ENCODE measurements at places on chromosomes 2 and 18.
A peak's percentile ranks its signal among the peaks of the same experiment; 100 is the strongest.

GRCh38 chr2:168593713-168594112, 137.6 kb downstream of the CERS6 start:
- DNase-seq = no peak

DNA sequence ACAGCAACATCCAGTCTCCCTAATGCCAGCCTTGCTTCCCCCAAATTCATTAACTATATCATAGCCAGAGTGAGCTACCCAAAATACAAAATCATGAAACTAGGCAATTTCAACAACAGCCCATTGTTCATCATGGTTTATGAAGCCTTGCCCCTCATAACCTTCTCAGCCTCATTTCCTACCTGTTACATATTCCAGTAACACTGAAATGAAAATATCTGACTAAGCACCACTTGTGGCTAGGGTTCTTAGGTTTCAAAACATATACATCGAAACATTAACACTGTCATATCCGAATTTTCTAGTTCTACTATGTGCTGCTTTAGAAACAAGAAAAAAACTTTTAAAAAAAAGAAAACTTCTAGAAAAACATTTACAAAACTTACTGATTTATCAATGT, 59.5 kb downstream of the ATAD2B start:
- no peak for DNase-seq

GRCh38 chr18:39497821-39498220, 1932.2 kb upstream of the CELF4 start:
- DNase-seq = no peak

DNA sequence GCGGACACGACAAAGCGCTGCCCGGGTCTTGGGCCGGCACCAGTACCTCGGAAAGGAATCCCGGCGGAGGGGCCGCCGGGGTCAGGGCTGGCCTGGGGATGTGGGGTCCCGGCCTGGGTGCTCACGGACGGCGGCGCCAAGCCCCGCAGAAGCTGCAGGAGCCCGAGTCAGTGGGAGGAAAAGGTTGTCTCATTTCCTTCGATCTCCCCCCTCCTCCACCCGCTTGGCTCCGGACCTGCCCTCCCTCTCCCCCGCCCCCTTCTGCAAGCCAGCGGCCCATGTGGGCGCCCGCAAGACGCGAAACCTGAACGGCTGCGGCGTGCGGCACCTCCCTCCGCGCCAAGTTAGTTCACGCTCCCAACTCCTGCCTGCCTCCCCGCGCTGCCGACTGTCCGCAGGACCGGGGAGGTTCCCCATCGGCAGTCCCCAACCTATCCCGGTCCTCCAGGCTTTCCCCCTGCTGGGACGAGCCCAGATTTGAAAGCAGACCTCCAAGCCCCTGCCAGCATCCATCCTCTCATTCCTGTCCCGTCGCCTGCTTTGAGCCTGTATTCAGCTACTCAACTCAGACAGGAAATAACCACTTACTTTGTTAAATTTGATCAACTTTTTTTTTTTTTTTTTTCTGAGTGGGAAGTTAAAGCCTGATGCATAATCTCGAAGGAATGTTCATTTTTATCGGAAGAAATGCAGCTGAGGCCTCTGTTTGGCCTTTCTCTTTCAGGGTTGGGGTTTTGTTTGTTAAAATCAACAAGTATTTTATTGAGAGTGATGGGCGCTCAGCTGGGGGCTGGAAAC, at the start of gene EVA1A:
Gene EVA1A (minus strand): TSS at position 172 of the 798 bp plus-strand sequence. CDS start 42,799 bp downstream, outside the sequence.
- peak; percentile 34 for DNase-seq

GRCh38 chr2:239903803-239904202, 121.3 kb downstream of the NDUFA10 start:
- no peak for DNase-seq

DNA sequence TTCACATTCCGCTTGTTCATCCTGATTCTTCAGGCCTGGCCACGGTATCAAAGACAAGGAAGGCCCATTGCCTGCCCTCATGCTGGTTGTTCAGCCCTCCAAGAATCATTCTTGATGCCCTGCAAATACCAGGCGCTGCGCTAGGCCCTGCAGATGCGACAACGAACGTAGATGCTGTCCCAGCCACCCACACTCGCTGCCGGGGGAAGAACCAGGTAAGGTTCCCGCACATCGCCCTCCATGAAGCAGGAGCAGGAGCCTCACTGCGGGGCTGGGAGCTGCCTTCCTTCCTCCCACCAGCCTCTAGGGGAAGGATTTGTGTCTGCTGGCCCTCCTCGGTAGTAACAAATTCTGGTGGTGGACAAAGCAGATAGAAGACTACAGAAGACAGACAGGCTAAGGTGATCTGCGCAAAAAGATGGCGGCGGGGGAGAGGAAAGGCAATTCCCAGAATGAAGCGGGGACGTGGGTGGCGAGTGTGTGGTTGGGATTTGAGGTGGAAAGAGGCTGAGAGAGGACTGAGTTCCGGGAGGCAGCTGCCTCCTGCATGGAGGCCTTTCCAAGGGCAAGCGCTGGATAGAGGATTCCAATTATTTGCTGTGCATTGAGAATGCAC, 19.8 kb upstream of the GPR55 start:
- DNase-seq = no peak

DNA sequence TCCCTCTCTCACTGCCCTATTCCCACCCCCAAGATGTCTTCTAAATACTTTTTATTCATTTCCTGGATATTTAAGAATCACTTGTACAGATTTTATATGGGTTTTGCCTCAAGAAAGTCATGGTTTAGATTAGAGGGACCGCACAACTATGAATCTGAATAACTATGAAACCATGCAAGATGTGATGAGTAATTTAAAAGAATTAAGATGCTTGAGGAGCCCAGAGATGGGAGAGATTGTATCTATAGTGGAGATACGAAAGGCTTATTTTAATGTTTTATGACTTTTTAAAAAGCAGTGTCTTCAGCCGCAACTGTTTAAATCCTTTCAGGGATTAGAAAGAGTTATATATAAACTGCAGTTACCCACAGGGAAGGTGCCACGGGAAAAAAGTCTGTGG, 324.1 kb downstream of the LPIN1 start:
- DNase-seq = no peak

GRCh38 chr2:172179045-172179701, 76.5 kb upstream of the DLX2 start:
- no peak for DNase-seq

DNA sequence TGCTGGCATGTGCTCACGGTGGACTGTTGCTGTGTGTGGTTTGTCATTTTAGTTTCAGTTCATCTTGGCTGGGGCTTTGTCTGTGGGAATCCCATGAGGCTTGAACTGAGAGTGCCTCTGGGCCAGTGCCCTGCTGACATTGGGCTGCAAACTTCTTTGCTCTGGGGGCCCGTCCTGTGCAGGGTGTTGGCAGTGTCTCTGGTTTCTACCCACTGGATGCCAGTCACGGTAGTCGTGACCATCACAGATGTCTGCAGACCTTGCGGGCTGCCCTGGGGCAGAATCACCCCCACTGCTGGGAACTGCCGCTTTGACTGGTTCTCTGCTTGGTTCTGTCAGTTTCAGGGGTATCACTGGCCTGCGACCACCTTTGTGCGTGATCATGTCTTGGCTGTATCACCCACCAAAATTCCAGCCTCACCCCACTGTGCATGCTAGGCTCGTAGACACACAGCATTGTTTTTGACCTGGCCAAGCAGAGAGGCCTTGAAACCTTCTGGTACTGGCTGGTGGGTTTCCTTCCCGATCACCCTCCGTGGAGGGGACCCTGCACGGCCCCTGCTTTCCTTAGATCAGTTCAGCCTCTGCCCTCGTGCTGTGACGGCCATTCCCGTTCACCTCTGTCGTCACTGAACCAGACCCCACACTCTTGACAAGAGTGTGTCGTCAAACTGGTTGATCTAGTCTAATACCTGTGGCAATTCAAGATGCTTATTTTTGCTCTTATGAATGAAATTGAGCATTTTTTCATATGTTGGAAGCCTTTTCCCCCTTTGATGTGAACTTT, 57.6 kb downstream of the KCNG2 start:
- DNase-seq = no peak

GRCh38 chr2:6945821-6946220, 28.6 kb downstream of the RNF144A start:
- no peak for DNase-seq

- DNase-seq = no peak
Measured at GRCh38 chr2:230907361-230908091, 17.5 kb downstream of the GPR55 start.

DNA sequence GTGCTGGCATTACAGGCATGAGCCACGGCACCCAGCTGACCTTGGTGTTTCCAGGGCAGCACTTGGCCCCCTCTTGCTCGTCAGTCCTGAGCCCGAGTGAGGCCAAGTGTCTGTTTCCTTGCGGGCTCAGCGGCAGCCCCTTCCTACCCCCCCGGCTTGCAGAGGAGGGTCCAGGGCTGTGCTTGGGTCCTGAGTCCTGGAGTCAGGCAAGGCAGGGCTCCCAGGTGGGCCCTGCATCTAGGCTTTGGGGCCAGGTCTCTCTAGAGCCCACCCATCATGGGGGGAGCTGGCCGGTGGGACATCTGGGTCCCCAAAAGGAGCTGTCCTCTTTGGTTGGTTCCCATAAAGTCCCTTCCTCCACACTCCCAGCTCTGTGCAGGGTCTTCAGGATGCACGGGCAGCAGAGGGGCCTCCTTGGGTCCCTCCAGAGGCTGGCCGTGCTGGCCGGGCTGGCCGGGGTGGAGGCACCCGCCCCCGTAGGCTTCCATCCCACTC, 63.7 kb upstream of the HPCAL1 start:
- DNase-seq = no peak

DNA sequence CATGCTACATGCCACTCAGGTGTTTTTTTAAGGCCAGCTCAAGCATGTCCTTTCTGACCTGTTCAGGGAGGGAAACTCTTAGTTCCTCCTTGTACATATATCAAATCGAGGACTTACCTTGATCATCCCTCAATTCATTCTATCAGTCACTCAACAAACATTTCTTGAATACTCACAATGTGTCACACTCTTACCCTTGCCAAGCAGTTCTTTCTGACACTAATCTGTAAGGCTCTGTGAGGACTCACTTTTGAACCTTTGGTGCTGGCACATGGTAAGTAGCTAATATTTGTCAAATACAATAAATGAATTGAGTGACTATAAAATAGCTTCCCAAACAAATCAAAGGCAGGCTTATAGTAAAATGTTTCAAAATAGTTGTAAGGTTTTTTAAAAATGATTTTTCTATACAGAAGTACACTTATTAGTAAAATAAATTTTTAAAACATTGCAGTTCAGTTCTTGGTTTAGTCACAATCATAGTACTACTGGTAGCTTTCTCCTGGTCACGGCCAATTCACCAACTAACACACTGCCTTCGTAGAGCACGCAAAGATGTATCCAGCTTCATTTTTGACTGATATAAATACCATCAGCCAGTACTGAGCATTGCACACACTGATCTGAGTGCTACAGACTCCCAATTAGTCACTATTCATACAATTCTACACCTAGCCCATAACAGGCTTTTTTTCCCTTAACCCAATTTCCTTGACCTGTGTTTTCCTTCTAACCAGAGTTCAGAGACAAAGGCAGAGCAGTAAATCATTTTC, 50.9 kb downstream of the ZEB2 start:
- DNase-seq = no peak

DNA sequence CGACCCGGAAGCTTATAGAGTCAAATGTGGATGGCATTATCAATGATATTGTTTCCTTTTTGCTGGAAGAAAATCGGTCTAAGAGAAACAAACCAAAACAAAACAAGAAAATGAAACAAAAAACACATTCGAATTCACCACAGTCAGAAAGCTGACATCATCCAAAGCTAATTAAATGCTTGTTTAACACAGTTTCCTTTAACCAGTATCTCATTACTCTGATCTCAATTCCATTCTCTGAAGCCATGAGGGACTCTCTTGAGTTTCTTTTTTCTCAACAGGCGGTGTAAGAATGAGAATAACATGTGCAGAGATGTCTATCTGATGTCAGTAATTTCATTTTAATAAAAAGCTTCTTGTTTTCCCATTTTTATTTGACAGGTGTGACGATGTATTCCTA, 1448.3 kb upstream of the DDX18 start:
- no peak for DNase-seq

- DNase-seq = no peak
Measured at GRCh38 chr2:150122871-150123613, 364.4 kb downstream of the RND3 start.

DNA sequence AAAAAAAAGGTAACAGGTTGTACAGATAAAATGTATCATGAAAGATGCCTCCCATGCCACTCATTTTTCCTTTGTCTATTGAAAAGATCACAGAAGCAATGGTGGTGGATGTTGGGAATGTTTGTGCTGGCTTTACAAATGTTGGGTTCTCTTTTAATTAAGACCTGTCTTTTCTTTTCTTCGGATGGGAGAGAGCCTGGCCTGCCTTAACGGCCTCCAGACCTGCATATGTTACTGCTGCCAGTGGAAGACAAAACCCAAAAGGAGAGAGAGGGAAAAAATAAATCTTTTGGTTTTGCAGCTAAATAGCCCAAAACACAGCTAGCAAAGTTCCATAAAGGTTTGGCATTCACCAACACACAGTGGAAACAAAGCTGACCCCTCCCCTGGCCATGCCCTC, 50.5 kb upstream of the FZD7 start:
- no peak for DNase-seq

DNA sequence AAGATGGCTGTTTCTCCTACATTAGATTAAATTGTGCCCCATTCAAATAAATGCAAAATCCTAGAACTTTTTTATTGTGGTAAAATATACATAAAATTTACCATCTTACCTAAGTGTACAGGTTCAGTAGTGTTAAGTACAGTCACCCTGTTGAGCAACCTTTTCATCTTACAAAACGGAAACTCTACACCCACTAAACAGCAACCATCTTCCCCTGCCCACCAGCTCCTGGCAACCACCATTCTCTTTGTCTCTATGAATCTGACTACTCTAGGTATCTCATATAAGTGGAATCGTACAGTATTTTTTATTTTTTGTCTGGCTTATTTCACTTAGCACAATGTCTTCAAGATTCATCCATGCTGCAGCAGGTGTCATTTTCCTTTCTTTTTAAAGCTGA, 53.0 kb downstream of the ASXL2 start:
- DNase-seq = no peak

- no peak for DNase-seq
Measured at GRCh38 chr2:111239581-111240249, 119.0 kb downstream of the BCL2L11 start.

DNA sequence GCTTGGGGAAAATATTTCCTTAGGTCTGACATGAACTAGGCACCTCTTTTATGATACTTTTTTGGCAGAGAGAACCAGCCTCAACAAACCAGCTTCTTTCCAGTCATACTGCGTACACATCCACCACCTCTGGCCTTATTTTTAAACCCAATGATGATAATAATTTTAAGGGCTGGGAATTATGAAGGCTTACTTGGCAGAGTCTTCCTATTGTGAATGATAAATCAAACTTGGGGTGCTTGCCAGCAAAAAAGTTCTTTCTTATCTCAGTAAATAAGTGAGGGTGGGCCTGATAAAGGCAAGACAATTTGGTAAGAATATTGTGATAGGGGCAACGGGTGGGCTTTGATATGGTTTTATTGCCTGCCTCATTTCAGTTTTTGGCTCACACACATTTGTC, 1230.2 kb upstream of the ZEB2 start:
- DNase-seq = no peak

GRCh38 chr2:4715065-4715464, 977.1 kb upstream of the SOX11 start:
- DNase-seq = no peak

GRCh38 chr18:79574938-79575525, 104.6 kb upstream of the CTDP1 start:
- DNase-seq = no peak

Data from neural crest cell (in vitro differentiated cells).